ENCODE measurements at places on chromosomes 6 and 20.

- DNase-seq: no peak
Measured at GRCh38 chr6:73515204-73515655, 5.6 kb downstream of the EEF1A1 start.

GRCh38 chr6:118565311-118565960 is 17.3 kb downstream of the PLN start:
- no peak for DNase-seq

GRCh38 chr20:20500312-20500711 is 132.4 kb downstream of the INSM1 start:
- no peak for DNase-seq

DNA sequence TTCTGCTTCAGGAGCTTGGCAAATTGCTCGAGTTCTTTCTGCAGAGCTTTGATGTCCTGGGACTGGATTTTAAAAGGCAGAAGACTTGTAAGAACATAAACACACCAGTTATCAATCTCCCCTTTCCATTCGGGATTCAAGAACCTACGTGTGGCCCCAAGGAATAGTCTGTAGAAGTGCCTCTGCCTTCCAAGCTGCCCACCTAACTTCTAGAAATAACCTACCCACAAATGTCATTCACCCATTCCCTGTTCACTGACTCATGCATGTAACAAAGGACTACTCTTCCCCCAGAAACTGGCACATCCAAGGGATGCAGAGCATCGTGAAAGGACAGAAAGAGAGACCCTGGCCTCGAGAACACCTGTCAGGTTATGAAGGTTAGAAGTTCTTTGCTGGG is 4.5 kb downstream of the POU5F1 start:
- no peak for DNase-seq

GRCh38 chr20:44089987-44090674 is 96.9 kb downstream of the JPH2 start:
- DNase-seq: no peak

GRCh38 chr6:28789553-28790083 is 134.2 kb downstream of the TRIM27 start:
- DNase-seq: peak; percentile 14

DNA sequence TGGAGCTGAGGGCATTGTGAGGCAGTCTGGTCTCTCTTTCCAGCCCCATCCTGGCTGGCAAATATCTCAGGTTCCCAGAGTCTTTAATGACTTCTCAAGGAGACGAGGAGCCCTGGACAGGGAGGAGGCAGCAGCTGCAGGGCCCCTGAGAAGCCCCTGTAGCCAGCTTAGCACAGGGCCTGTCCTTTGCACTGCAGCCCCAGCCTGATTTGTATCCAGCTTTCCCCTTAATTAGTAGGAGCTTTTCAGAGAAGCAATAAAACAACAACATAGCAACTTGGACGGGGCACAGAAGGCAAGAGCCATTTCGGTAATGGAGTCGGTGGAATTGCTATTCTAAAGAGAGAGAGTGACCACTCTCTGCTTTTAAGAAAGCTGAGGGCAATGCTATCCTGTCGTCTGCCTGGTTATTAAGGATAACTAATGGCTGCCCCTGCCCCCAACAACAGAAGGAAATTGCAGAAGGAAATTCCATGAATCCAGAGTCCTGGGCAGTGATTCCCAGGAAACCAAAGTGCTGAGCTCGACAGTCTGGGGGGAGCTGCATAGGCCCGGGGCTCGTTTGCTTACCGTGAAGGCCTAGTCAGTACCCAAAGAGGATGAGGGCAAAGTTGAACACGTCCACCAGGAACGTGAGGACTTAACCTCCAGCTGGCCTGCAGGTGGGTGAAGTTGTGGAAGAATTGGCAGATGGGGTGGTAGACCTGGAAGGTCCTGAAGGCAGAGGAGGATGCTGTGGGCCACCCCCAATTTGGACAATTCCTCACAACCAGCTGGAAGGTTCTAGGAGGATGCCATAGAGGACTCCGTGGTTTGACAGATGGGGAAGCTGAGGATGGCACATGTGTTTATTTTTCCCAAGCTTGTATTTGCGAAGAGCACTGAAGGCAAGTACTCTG is 50.3 kb downstream of the NPEPL1 start:
- DNase-seq: no peak

All from Ammon's horn (tissue), 1 donor.